ENCODE measurements at places on chromosomes 5 and 9. TPM values are rescaled to one million over a fixed set of nuclear protein-coding genes. Genes with fewer than 3 reads are reported as not detected.

The BTF3 gene
- 457 TPM for total RNA-seq

The CTNNA1 gene
- 303 TPM for total RNA-seq

The HSPA9 gene
- total RNA-seq: 225 TPM

The LIX1 gene
- 0.89 TPM for total RNA-seq

The C9 gene
- not detected for total RNA-seq

The CARD6 gene
- total RNA-seq: 0.38 TPM

The BRD3 gene
- total RNA-seq: 21.0 TPM

The MYMK gene
- total RNA-seq: not detected

The TLE4 gene
- 36.3 TPM for total RNA-seq

The TMC1 gene
- total RNA-seq: not detected

The EGR1 gene
- 8.5 TPM for total RNA-seq

The TMEM232 gene
- total RNA-seq: 1.3 TPM

The SPATA31A3 gene
- total RNA-seq: not detected

The GPX8 gene
- total RNA-seq: 60.6 TPM

The PDGFRB gene
- 35.4 TPM for total RNA-seq

The SLC46A2 gene
- total RNA-seq: not detected

The PCAT7 gene
- total RNA-seq: 0.13 TPM

The WDR41 gene
- 45.8 TPM for total RNA-seq

The BTNL8 gene
- total RNA-seq: not detected

The FRMD3 gene
- 1.3 TPM for total RNA-seq

The RAB3C gene
- total RNA-seq: under 0.01 TPM

The SNCAIP gene
- 5.2 TPM for total RNA-seq

The PITX1 gene
- total RNA-seq: not detected

The EFNA5 gene
- 17.6 TPM for total RNA-seq

The COL15A1 gene
- 3.5 TPM for total RNA-seq

The EGFL7 gene
- 27.0 TPM for total RNA-seq

The SPEF2 gene
- total RNA-seq: 1.1 TPM

The PHF24 gene
- not detected for total RNA-seq

The TRIM41 gene
- total RNA-seq: 9.1 TPM

The TMEM252 gene
- not detected for total RNA-seq

The PLK2 gene
- total RNA-seq: 1,404 TPM

The SHOC1 gene
- not detected for total RNA-seq

Measured in mesangial cell (primary cell).